Stimulated activated CD4-positive, alpha-beta T cell treated with anti-CD3 and anti-CD28 coated beads, Interleukin-4, amount 100 ng/mL, for 24 hours (primary cell): ENCODE measurements at places on chromosomes 6 and 20.
A peak's percentile ranks its signal among the peaks of the same experiment; 100 is the strongest.

GRCh38 chr20:64244281-64244805 is 11.2 kb upstream of the PCMTD2 start:
- no peak for DNase-seq

DNA sequence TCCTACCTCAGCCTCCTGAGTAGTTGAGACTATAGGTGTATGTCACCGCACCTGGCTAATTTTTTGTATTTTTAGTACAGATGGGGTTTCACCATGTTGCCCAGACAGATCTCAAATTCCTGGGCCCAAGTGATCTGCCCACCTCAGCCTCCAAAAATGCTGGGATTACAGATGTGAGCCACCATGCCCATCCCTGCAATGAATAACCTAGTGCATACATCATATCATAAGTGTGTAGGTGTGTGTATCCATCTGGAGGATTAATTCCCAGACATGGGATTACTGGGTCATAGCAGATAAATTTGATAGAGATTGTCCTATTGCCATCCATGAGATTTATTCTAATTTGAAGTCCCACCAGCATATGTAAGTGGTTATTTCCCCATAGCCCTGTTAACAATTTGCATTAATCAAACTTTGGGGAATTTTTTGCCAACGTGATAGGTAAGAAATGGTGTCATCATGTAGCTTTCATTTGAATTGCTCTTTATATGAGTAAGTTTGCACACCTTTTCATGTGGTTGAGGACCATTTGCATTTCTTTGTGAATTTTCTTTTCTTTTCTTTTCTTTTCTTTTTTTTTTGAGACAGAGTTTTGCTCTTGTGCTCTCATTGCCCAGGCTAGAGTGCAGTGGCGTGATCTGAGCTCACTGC is 29.9 kb upstream of the BACH2 start:
- peak; percentile 17 for DNase-seq

GRCh38 chr6:119110601-119111548 is 32.4 kb upstream of the FAM184A start:
- DNase-seq = peak; percentile 61

DNA sequence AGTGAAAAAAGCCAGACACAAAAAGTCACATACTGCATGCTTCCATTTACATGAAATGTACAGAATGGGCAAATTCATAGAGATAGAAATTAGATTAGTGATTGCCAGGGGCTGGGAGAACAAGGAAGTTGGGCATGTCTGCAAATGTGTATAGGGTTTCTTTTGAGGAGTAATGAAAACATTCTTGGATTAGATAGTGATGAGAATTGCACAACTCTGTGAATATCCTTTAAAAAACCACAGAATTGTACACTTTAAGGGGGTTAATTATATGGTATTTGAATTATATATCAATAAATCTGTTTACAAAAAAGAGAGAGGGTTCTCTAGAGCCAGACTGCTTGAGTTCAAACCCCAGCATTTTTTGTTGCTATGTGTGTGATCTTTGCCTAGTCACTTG is 188.1 kb downstream of the CDC5L start:
- DNase-seq = no peak

DNA sequence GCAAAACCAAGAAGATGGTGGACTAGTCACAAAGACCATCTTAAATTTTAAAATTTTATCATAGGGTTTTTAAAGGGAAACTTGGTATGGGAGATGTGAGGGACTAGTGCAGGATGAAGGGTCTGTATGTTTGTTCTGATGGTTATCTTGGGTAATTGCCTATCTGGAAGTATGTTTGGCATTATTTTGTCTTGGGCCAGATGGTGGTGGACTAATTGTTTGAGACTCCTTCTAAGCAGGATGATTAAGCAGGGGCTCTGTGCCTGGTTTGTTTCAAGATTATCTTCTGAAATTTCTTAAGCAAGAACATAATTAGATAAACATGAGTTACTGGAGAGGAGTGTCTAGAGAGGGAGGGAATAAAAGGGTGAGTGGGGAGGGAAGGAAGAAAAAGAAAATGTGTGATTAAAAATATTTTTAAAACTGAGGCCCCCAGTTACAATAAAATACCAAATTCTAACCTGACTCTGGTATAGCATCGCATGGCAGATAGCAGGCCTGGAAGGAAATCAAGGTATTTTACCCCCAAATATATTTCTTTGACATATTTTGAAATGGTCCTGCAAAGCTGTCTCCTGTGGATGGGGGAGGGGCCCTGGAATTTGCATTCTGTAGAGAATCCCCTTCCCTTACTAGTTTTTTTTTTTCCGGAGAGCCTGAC is 49.9 kb upstream of the FAM184A start:
- no peak for DNase-seq

DNA sequence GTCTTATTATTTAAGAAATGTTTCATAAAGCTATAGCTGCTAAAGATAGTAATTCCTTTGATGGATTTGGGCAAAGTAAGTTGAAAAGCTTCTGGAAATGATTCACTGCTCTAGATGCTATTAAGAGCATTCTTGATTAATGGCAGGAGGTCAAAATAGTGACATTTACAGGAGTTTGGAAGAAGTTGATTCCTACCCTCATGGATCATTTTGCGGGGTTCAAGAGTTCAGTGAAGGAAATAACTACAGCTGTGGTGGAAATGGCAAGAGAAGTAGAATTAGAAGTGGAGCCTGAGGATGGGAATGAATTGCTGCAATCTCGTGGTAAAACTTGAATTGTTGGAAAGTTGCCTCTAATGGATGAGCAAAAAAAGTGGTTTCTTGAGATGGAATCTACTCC is 316.1 kb downstream of the UTRN start:
- no peak for DNase-seq

GRCh38 chr6:98033617-98034016 is 750.6 kb upstream of the MMS22L start:
- DNase-seq = no peak
